ENCODE measurements at places on chromosomes 12 and 14.

DNA sequence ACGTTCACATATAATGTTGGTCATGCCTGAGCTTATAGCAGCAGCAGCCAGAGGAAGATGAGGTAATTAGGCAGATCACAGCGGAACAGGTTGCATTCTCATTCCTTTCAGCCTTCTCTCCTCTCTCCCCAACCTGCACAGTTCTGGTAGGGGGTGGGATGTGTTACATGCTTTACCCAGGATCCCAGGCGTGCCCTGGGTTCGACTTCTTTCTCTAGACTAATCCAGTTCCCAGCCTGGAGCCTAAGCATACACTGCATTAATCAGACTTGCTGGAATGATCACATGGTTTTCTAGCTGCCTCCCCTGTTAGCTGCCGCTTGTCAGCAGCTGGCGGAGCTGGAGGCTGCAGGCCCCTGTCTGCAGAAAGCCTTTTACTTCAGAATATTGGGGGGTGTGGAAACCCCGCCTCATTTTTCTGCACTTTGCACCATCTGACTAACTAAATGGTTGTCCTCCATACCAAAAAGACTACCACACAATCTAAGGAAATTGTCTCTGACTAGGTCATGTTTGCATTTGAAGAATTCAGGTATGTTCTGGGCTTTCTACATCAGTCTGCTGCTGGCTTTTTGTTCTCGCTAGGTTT is 46.0 kb upstream of the EVL start:
- DNase-seq, result no peak

DNA sequence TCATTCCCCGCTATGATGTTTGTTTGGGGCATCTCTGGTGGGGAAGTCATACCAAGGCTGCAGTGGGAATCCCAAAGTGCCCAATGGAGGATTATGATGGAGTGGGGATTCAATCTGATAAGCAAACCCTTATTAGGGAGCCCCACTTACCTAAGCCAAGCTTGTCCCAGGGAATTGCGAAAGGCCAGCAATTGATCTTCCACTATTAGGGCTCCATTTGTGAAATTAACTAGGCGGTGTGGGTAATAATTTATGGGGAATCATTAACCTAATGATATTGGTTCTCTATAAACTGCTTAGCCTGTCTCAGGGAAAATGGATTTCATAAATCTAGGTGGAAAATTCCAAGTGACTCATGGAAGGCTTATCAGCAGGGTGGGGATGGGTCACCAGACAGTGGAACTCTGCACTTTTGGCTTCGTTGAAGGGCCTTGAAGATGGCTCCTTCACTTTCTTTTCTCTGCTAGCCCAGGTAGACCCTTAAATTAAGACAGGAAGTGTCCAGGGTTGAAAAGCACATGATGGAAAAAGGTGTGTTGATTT is 113.0 kb upstream of the WSCD2 start:
- no peak for DNase-seq

- DNase-seq, result no peak
Measured at GRCh38 chr12:28149279-28149678, 41.0 kb upstream of the CCDC91 start.

DNA sequence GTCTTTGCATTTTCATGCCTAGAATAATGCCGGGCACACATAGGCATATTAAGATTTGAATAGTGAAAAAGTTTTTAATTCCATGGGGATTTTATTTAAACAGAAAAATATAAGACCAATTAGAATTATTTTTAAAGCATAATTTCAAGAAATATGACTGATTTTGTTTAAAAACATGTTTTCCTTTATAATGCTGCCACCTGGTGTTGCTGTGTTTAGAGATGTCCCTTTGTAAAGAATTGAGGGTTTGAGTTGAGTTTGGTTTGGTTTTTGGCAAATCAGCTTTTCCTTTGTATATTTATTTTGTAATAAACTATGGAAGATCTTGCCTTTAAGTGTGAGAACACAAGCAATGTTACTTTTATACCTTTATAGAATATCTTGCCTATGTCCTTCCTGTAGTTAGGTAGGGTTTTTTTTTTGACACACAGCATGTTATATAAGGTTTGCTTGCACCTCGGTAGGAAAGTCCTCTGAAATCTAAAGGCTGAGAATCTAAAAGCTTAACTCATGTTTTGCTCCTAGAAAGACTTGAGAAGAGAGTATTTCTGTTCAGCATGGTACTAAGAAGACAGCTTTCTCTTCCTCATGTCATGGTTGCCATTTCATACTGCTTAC is 31.4 kb upstream of the SNAPC1 start:
- no peak for DNase-seq

DNA sequence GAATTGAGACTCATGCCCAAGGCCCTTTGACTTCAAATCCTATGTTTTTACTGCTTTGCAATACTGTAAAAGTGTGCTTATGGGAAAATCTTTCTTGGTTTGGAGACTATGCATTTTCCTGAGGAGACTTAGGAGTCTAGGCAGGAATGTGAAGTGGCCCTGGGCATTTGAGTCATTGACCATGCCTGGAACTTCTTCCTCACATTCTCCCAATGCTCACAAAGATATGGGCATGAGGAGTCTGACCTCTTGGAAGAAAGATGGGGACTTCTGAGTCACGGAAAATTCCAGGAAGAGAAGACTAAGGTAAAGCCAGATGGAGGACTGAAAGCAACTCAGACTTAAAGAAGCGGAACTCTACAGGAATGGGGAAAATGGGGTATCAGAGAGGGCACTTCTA is 38.2 kb upstream of the ZNF641 start:
- DNase-seq, result no peak

DNA sequence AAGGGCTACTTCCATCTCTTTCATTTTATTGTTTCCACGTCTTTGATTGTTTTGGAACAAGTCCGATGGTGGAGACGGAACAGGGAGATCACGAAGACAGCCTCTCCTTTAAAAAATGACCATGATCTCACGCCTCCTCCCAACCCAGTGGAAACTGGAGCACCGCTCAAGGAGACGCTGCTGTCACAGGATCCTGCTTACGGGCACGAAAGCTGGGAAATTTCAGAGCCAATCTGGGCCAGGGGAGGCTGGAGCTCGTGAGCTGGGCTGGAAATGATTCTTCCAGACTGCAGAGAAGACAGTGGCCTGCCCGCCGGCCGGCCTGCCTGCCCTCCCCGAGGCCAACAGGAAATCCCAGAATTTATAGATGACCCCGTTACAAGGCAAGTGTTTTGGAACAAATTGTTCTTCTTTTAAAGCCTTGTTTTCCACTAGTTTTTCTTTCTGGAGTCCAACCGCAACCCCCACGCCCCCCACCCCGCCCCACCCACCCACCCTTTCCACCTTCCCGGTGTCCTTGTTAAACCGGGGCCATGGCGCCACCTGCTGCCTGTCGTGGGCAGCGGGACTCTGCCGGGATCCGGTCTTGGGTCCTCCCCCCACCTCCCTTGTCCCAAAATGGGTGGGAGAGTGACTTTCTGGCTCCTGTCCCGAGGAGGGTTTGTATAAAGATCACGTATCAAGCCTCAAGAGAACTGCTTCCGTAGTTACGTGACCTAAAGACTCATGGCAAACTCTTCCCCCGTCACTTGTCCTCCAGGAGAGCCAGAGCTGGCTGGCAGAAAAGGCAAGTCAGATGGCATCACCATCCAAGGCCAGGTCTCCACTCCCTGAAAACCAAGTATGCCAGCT is 40.3 kb downstream of the MAP1LC3B2 start:
- DNase-seq, result peak; percentile 50

DNA sequence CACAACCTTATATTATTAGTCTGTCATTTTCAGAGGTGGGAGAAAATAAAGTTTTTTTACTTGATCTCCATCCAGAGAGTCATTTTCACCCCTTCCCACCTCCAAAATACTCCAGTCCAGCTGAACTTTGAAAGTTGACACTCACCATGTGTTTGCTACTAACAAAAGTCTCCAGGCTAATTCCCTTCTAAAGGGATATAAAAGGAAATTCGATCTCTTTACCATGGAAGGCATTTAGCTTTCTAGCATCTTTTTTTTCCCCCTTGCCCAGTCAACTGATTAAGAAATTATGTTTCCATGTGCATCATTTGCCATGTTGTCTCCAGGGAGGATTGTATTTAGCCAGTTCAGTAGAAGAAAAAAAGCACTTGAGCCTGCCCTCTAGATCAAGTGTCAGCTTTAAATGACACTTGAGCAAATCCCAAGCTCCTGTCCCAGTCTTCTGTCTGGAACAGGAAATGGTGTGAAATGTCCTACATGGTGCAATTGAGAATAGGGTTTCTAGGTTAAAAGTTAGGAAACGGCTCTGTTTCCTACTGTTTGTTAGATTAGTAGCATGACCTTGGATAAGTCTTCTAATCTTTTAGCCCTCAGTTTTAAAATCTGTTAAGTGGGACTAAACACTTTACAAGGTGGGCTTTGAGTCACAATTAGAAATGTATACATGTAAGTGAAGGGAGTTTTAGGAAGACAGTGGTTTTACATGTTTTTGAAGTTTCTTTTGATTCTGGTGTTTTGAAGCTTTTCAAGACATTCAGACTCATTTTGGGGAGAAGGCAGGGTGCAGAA is 67.2 kb downstream of the GNS start:
- no peak for DNase-seq

GRCh38 chr14:59337141-59337611 is 128.0 kb downstream of the GPR135 start:
- no peak for DNase-seq

DNA sequence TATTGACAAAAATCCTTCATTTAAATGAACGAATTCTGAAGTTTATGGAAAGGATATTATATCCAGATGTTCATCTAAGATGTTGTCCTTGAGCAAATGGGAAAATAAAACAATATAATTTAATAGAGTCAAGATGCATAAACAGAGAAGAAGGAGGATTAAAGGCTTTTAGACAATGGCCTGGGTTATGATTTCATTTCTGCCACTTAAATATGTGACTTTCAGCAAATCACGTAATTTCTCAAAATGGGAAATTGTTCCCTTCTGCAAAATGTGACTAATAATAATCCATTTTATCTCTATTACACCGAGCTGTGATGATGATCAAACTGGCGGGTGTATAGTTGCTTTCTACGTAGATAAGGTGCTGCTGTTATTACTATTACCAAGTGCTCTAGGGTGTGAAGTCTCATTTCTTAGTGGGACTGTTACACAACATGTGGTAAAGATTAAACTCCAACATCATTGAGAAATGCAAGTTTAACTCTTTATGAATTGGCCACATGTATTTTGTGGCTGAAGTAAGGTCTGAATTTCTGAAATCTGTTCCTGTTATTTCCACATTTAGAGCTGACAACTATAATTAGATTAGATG is 157.0 kb downstream of the MYRFL start:
- DNase-seq, result no peak

- peak; percentile 54 for DNase-seq
Measured at GRCh38 chr12:54603173-54603814, 14.8 kb upstream of the PPP1R1A start.

GRCh38 chr12:76719171-76720041 is 44.5 kb upstream of the ZDHHC17 start:
- DNase-seq, result no peak

DNA sequence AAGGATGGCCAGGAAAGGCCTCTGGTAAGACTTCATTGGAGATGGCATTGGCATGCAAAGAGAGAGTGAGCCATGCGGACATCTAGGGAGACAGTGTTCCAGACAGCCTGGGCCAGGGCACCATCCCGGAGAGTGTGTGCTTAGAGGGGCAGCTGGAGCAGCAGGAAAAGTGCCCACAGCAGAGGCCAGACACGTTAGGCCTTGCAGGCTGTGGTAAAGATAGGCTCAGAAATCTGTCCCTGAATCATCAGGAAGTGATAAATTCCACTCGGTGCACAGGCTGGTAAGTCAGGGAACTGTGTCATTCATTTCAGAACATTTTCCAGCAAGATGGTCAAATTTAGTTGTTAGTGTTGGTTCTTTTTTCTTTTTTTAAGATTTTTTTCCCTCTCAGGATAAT is 8.8 kb downstream of the GALNT16 start:
- no peak for DNase-seq

GRCh38 chr14:37791384-37792036 is 196.1 kb downstream of the TTC6 start:
- no peak for DNase-seq

- DNase-seq, result no peak
Measured at GRCh38 chr12:123614531-123614930, 12.6 kb downstream of the DDX55 start.

DNA sequence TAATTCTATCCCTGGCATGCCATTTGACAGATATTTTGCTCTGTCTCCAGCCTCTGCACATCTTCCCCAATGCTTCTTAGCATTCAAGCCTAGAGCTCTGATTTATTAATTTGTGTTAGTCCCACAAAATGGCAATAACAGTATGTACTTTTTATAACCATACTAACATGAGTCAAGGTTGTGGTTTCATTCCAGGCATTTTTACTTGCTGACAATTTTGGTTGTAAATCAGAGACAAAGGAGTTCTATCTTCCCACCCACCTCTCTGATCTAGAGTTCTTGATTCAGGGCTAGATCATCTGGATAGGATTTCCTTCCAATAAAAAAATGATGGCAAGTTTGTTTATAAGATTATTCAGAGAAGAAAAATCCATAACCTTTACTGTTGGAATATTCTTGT is 18.5 kb upstream of the CISTR start:
- no peak for DNase-seq

- no peak for DNase-seq
Measured at GRCh38 chr12:15638231-15638630, 151.0 kb downstream of the EPS8 start.

- peak; percentile 32 for DNase-seq
Measured at GRCh38 chr12:95790033-95790916, at the start of gene NTN4. Gene NTN4, minus strand, starts transcription at chr12:95790764. Its CDS starts 455 bp downstream, at chr12:95790309.

GRCh38 chr14:77920312-77920711 is 120.4 kb downstream of the ADCK1 start:
- DNase-seq, result no peak

- no peak for DNase-seq
Measured at GRCh38 chr12:52199294-52199919, 7.6 kb upstream of the KRT80 start.

GRCh38 chr14:104227806-104228205 is 89.4 kb downstream of the KIF26A start:
- no peak for DNase-seq

DNA sequence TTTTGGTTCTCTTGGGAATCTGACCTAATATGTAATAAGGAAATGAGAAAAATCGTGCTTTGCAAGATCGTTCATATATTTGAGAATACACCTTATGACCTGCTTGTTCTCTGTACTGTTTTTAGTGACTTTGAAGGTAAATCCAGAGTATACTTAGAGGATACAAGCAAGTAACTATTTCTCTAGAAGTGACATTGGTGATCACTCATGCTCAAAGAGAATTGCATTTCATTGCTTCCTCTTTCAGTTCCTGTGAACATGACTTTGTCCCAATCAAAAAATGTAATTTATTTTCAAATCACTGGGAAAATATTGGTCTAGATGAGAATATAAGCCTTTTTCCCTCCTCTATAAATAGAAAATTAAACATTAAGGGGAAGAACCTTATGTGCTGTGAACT is 2.7 kb downstream of the KTN1 start:
- DNase-seq, result peak; percentile 8

- no peak for DNase-seq
Measured at GRCh38 chr14:47220096-47220495, 455.3 kb downstream of the MDGA2 start.

- DNase-seq, result no peak
Measured at GRCh38 chr14:101257551-101257950, 303.7 kb upstream of the DIO3 start.

DNA sequence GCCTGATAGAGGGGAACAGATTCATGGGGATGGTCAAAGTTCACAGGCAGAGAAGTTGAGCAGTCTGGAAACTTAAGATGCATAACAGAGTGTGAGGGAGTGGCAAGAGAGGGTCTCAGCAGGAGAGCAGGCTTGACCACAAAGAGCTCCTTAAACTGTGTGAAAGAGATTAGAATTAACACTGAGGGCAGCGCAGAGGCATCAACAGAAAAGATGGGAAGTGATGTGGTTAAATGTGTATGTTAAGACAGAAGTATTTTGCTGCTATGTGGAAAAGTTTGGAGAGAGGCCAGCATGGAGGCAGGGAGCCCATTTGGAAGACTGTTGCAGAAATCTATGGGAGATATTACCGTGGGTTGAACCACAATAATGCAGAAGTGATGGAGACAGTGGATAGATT is 122.7 kb upstream of the LMNTD1 start:
- DNase-seq, result no peak

Measured in GM18507 (cell line).